Activated T-cell treated with anti-CD3 and anti-CD28 coated beads, Interleukin-2, amount 50 U/mL, for 48 hours (primary cell): ENCODE measurements at places on chromosomes 5 and 9.

DNA sequence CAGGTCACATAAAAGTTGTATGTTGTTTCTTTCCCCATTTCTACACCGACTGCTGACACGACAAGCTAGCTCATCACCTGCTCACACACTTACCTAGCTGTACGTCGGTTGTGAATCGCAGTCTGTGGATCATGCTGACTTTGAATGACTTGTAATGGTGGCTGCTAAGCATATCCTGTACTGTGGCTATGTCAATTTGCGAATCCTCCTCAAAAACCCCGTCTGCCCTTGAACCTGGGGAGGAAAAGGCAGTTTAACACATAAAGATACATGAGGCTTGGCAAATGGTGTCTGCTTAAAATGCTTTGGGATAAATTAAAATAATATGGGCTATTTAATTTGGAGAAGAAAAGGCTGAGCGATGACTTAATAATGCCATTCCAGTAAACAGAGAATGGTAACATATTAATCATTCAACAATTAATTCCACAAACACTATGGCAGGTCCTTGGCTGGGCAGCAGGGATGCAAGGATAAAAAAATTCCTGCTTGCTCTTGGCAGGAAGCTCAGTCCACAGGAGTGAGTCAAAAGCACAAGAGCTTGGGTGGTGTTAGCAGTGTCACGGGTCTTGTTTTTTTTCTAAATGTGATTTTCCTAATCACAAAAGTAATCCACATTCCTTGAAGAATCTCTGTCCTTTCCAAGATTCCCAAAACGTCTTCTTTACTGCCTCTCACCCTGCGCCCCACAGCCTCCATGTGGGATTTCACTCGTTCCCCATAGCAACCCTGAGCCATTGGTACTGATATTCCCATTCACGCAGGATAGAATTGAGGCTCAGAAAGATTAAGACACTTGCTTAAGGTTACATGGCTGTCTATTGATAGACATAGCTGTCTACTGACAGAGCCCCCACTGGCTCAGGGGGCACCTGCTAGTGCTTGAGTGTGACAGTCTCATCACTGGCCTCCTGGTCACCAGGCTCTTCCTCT lies 222.4 kb downstream of the MAPKAP1 start:
- no peak for DNase-seq

DNA sequence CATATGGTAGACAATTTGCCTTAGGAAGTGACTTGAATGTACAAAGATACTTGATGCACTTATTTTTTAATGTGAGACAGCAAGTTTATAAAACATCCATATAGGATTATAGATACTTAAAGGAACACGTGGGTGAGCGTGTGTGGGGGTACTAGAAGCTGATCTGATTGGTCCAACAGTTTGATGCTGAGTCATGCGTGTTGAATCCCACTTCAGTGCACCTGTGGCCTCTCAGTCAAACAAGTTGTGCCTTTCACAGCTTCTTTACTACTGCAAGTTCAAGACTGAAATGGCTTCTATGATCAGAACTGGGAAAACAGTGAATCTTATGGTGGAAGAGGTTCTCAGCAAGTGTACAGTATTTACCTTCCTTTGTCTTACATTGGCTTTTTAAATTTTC lies 98.9 kb downstream of the MAP1B start:
- no peak for DNase-seq

DNA sequence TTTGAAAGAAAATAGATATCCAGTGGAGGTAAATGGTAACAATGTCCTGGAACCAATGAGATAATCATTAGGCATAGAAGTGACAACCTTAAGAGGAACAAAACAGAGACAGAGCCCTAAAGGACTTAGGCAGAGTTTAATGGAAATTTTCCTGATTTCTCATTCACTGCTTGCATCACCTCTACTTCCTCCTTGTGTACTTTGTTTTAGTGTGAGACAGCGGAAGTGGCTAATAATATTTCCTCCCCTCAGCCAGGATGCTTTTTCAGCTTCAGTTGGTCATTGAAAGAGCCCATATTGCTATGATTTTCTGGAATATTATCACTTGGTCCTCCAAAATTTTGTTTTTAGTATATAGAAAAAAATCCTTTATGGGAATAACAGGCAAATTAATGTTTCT lies 153.4 kb upstream of the MPDZ start:
- DNase-seq = no peak

DNA sequence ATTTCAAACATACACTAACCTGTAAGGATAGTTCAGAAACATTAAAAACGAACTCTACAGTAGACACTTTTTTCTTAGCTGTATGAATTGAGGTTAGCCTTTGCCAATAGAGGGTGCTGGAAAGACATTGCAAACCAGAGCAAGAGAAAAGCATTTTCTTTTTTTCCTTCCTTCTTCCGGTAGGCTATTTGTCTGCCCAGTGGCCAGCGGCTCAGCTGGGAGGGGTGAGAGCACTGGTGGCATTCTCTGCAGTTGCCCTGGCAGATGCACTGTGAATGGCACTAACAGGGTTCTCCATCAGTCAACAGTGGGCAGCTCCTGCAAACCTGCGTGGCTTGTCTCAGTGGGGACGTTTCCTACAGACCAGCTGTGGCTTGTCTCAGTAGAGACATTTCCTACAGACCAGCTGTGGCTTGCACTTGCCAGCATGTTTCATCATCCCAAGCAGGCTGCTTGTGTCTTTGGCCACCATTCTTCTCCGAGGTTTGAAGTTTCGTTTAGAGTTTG lies 984.5 kb upstream of the CDH18 start:
- no peak for DNase-seq

DNA sequence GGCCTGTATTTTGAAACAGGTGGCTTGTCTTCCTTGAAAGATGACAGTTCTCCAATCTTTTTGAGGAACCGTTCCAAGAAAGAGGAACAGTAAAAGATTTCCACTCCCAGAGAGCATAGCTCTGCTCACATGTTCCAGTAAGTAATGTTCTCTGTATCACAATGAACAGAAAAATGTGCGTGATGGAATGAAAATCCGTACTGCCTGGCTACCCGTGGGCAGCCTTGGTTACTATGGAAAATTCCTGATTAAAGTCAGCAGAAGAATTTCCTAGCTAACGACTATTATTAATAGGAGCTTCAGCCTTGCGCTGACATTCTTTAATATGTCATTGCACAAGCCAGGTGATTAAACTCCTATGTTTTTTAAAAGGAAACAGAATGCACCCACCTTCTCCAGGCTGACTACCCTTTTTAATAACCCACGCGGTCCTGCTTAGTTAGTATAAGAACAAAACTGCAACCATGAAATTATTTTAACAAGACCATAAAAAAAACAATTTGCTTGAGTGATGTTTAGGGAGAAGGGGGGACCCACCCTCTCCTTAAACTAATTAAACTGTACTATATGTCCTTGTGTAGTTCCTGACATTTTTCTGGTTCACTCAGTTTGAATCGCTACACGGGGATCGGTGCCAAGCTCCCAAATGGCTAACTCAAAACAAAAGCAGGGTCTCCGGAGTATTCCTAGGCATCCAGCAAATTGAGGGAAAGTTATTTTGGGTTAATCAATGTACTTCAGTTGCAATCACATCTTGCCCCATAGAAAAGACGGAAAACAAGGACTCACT lies 54.8 kb upstream of the CPEB4 start:
- no peak for DNase-seq

GRCh38 chr9:8762479-8763085 lies 963.0 kb upstream of the DMAC1 start:
- no peak for DNase-seq

DNA sequence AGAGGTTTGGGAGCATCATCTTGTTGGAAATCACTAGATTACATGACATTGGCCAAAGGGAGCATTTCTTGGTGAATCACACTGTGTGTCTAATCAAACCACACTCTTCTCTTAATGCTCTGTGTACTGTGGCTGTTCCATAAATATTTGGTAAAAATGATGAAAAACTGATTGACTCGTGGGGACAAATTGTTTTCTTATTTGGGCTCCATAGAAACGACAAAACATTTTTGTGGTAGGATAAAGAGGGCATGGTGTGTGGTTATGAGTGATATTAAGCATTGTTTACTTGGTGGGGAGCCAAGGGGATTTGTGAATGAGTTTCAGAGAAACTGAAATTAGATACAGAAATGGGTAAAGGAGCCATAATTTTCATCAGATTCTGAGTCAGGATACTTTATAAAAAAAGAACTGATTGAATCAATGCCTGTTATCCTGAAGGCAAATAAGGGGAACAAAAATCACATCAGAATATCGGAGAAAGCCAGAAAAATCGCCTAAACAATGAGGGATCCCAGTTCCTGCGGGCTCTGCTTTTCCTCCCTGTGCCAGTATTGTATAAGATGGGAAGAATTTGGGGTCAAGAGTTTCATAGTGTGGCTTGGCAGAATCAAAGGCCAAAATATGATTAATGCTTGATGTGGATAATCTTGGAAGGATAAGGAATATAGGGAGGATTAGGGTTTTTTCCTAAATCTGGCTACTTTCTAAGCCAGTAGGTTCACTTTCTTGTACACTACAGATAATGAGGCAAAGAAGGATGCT lies 33.3 kb downstream of the FBXL7 start:
- no peak for DNase-seq

GRCh38 chr5:160492565-160492964 lies 70.9 kb downstream of the PTTG1 start:
- no peak for DNase-seq

DNA sequence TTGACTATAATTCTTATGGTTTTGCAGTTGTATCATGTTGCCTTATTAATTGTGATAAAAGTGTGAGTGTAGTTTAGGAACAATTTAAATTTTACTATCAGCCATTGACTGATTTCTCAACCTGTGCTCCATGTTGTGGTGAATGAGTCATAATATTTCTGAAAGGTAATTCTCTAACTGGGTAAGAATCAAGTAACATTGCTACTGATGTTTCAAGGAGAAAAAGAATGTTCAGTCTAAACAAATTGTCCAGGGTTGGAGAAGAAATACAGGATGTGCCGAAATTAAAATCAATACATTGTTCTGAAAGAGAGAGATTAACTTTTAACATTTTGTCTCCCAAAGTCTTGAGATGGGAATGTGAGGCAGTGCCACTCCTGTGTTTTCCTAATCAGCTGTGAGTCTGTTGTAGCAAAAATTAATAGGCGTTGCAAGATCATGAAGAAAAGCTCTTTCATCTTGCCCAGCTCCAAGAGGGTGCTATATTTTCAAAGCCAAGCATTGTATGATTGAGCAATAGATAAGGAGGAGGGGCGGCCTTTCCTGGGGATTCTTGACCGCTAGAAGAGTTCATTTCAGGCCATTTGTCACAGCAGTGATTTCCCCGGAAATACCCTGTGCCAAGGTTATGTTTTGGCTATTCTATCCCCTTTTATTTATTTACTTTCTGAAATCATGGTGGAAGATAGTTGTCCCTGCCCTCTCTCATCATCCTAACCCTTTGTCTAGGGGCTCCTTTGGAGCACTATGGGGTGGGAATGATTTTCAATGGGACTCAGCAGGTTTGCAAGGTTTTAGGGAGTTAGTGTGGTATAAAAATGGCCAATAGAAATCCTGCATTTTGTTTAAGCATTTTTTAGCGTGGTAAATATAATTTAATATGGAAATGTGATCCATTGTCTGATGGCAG lies 151.6 kb downstream of the FOCAD start:
- no peak for DNase-seq
